Thoracic aorta (tissue), 2 donors: ENCODE measurements at places on chromosomes 2 and 18. TPM values are rescaled to one million over a fixed set of nuclear protein-coding genes. Genes with fewer than 3 reads are reported as not detected.

GRCh38 chr2:205758500-205758899 is 76.2 kb downstream of the NRP2 start:
- DNase-seq = no peak

- no peak for DNase-seq
These were observed 5.0 kb upstream of the ZSWIM2 start for GRCh38 chr2:186853951-186854350.

DNA sequence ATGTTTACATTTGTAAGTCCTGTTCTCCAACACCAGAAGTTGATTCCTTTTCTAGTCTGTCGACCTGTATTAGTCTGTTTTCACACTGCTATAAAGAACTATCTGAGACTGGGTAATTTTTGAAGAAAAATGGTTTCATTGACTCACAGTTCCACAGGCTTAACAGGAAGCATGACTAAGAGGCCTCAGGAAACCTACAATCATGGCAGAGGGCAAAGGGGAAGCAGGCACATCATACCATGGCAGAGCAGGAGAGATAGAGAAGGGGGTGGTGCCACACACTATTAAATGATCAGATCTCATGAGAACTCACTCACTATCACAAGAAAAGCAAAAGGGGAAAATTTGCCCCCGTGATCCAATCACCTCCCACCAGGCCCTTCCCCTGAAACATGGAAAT is 112.8 kb upstream of the MAP3K20 start:
- DNase-seq = no peak

DNA sequence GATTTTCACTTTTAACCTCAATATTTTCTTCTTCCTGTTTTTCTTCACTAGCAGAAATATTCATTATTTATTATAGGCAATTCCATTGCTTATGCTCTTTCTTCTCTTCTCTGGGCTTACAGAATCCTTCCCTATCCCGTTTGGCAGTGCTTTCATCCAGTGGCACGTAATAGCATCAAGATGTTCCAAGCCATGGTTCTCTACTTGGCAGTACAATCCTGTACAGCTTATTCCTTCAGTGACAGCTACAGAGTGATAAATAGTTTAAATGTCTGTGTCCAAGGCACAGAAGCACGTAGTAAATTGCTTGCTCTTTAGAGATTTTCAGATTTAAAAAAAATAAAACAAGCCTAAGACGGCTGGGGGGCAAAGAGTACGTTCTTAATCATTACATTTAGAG is 1964.3 kb downstream of the SUCLG1 start:
- DNase-seq = no peak

Gene SIX3
- not detected for total RNA-seq

Gene SATB2
- total RNA-seq = 4.5 TPM
